HTR-8/SVneo (cell line): ENCODE measurements at places on chromosomes 3 and 15.
A peak's percentile ranks its signal among the peaks of the same experiment; 100 is the strongest.

GRCh38 chr3:146712806-146713205 lies 107.7 kb upstream of the PLSCR5 start:
- DNase-seq = no peak

DNA sequence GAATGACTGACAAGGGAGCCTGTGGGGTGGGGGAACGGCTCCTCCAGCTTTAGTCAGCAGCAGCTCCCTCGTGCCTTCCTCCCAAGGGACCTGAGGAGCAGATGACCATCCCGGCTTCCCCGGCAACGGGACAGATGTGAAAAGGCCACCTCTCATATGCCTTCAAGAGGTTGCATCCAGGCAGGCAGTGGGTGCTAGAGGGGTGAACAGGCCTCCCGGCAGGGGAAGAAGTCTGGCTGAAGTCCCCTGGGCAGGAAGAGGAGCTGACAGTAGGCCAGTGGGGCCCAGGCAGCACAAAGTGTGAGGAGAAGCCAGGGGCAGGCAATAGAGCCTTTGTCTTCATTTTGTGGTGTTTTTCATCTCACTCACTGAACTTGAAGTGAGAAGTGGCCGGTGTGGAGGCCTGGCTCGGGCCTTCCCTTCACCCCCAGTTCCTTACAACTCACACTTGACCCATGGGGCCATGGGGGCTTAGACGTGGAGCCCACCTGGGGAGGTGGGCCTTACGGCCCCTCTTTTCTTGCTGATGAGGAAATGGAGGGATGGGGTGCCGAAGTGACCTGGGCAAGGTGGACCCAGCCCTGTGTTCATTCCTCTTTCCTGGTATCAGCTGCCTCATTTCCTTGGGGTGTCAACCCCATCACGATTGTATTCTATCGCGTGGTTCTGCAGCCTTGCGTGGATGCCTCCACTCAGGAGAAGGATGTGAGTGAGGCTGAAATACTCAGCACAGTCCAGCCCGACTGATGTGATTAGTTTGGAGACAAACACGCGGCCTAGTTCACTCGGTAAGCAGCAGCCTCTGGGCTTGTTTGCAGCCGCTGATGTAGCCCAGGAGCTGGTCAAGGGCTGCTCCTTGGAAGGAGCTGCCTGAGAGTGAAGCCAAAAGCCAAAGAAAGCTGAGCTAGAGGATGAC lies 115.5 kb upstream of the ALDH1A3 start:
- no peak for DNase-seq

DNA sequence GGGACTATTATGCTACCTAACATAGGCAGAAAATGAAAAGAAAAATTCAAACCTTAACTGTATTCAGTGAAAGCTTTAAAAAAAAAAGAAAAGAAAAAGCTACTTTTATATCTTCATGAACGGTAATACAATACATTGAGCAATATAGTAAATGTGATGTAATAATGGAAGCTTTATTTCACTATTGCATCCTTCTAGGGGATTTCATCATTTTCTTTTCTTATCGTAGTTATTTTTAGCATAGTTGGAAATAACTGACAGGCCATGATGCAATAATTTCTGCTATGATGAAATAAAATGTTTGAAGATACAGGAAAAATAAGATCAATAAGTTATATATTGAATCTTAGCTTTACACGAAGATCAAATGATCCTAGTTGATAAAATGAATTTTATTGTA lies 40.3 kb upstream of the ZCWPW2 start:
- no peak for DNase-seq

- no peak for DNase-seq
Observed at GRCh38 chr15:77853008-77853328, 220.3 kb upstream of the LINGO1 start.

GRCh38 chr15:42073418-42073817 lies 20.9 kb downstream of the PLA2G4D start:
- no peak for DNase-seq

- peak; percentile 94 for DNase-seq
Observed at GRCh38 chr3:58433400-58434167, at the start of gene PDHB. PDHB (minus strand) TSS chr3:58433832; CDS start chr3:58433809, 23 bp downstream.

GRCh38 chr15:55344206-55344605 lies 25.2 kb downstream of the PIGB start:
- DNase-seq = no peak

DNA sequence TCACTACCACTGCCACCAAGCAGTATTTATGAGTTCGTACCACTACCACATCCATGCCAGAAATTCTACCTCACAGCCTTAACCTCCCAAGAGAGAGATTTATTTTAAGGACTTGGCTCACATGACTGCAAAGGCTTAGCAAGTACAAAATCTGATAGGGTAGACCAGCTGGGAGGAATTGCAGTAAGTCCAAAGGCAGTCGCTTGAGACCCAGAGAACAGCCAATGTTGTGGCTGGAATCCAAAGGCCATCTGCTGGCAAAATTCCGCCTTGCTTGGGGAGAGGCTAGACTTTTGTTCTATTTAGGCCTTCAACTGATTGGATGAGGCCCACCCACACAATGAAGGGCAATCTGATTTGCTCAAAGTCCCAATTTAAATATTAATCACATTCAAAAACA lies 101.4 kb upstream of the STT3B start:
- no peak for DNase-seq

DNA sequence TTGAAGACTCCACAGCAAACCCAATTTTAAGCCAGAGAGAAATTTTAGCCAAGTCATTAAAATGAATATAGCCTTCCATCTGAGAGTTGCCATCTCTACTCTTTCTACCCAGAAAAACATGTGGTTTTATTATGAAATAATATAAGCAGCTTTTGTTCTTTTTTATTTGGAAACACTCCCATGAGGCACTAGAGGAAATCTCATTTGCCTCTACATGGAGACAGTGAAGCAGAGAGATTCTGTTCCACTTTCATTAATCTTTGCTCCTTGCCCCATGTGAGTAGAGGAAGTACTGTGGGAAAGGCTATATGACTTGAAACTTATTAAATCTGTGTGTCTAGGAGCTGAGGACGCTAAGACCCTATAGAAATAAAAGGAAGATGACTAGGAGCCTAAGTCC lies 111.1 kb downstream of the P3H2 start:
- DNase-seq = no peak

- no peak for DNase-seq
Observed at GRCh38 chr3:44890852-44891251, 16.4 kb downstream of the TGM4 start.
